ENCODE measurements at places on chromosomes 11 and 22. TPM values are rescaled to one million over a fixed set of nuclear protein-coding genes. Genes with fewer than 3 reads are reported as not detected.

DNA sequence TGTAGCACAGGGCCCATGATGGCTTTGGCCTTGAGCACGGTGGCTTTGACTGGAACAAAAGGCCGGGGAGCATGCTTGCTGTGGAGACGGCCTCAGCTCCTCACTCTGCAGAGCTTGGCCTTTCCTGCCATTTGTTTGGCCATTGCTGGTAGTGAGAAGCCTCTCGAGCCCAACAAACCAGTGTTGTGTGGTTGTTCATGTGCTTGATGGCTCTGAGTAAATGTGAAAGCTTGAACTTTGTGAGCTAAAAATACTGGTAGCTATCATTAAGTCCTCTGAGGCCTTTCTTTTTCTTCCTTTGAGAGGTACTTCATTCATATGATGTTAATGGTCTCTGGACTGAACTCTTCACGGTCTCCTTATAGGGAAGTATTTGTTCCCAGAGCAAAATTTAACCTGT is 39.6 kb downstream of the NAT10 start:
- H3K27me3 ChIP-seq: no peaks in the 10 kb centered on the region
- no peaks in the 10 kb centered on the region for H3K4me1 ChIP-seq
- H3K36me3 ChIP-seq: peaks cover 71% of the 10 kb centered on the region
- no peak for DNase-seq

DNA sequence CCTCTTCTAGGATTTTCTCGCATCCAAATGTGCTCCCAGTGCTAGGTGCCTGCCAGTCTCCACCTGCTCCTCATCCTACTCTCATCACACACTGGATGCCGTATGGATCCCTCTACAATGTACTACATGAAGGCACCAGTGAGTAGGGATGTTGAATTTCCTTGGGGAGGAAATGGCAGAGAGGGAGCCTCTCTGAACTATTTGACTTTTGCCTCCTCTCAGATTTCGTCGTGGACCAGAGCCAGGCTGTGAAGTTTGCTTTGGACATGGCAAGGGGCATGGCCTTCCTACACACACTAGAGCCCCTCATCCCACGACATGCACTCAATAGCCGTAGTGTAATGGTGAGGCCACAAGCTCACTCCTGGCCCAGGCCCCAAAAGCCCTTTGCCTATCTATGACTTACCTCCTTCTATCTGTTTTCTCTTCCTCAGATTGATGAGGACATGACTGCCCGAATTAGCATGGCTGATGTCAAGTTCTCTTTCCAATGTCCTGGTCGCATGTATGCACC is 2.5 kb downstream of the TAF10 start:
- H3K4me3 ChIP-seq: no peak overlapping the region
- H3K27me3 ChIP-seq: no peaks in the 10 kb centered on the region
- no peak for DNase-seq

DNA sequence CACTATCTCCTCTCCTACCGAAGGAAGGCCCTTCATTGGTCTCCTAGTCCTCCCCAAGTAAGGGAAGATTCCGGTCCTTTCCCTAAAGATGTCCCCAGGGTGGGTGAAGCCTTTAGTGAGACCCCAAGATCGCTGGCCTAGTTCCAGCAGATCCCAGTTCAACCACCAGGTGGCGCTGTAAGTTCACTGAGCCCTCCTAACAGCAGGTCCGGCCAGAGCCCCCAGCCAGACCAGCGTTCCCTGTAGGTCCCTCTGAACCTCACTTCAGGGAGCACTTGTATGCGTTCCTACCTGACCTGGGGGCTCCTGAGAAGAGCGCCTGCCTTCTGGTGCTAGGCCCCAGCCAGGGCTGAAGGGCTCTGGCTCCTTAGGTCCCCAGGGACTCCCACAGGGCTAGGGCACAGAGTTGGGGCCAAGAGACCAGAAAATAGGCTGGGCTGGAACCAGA is 38.1 kb downstream of the LMO1 start:
- peaks cover 2% of the 10 kb centered on the region for H3K27me3 ChIP-seq
- H3K4me1 ChIP-seq: peaks cover 7% of the 10 kb centered on the region
- no peak overlapping the region for H3K4me3 ChIP-seq
- DNase-seq: peak; percentile 21

GRCh38 chr11:2433106-2433925 is 11.0 kb downstream of the TRPM5 start:
- no peak overlapping the region for H3K4me3 ChIP-seq
- H3K36me3 ChIP-seq: no peaks in the 10 kb centered on the region
- peaks cover 9% of the 10 kb centered on the region for H3K27me3 ChIP-seq
- H3K4me1 ChIP-seq: no peaks in the 10 kb centered on the region
- no peak for DNase-seq
- H3K27ac ChIP-seq: no peak overlapping the region

- H3K4me1 ChIP-seq: no peaks in the 10 kb centered on the region
- no peak for DNase-seq
- no peak overlapping the region for H3K4me3 ChIP-seq
- no peaks in the 10 kb centered on the region for H3K27me3 ChIP-seq
Observed at GRCh38 chr11:58999291-58999680, 60.0 kb downstream of the GLYATL1 start.

DNA sequence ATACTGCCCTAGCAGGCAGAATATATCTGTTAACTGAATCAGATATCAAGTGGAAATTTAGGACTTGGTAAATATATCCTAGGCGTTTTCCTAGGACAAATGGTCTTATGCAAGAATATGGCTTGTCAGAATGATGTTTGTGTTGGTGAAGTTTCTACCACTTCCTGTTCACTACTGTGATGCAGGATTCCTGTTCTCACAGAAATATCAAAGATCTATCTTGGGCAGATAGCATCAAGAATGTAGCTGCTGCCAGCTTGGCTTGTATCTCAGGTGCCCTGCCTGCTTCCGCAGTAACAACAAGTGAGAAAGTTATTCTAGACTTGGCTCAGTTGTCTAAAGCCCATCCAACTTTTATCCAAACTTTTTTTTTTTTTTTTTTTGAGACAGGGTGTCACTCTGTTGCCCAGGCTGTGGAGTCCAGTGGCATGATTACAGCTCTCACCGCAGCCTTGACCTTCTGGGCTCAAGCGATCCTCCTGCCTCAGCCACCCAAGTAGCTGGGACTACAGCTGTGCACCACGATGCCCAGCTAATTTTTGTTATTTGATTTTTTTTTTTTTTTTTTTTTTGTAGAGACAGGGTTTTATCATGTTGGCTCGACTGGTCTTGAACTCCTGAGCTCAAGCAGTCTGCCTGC is 61.3 kb downstream of the PPME1 start:
- H3K27me3 ChIP-seq: no peaks in the 10 kb centered on the region
- peaks cover 18% of the 10 kb centered on the region for H3K36me3 ChIP-seq
- H3K4me3 ChIP-seq: no peak overlapping the region
- DNase-seq: no peak
- no peak overlapping the region for H3K27ac ChIP-seq

GRCh38 chr11:131025421-131026125 is 109.3 kb upstream of the SNX19 start:
- H3K36me3 ChIP-seq: no peaks in the 10 kb centered on the region
- no peak overlapping the region for H3K27ac ChIP-seq
- peak; percentile 16 for DNase-seq
- H3K27me3 ChIP-seq: no peaks in the 10 kb centered on the region
- no peak overlapping the region for H3K4me3 ChIP-seq

DNA sequence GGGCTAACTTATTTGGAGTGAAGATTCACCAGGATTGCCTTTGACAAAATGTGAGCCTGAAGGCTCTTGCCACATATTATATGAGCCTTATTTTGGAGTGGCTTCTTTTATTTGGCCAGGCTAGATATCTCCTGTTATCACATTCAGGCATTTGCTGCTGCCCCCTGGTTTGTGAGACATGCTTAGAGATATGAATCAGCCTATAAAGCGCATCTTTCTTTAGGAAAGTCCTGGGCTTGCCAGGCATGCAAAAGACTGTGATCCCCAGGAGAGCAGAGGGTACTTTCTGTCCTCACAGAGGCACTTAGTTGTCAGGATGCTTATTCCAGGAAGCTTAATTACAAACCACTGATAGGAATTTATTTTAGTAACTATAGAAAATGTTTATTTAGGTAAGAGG is 333.3 kb downstream of the FAT3 start:
- no peaks in the 10 kb centered on the region for H3K36me3 ChIP-seq
- H3K4me3 ChIP-seq: no peak overlapping the region
- H3K27me3 ChIP-seq: no peaks in the 10 kb centered on the region
- H3K4me1 ChIP-seq: no peaks in the 10 kb centered on the region

- H3K27me3 ChIP-seq: no peaks in the 10 kb centered on the region
- H3K27ac ChIP-seq: no peak overlapping the region
- H3K4me3 ChIP-seq: no peak overlapping the region
- DNase-seq: peak; percentile 68
- peaks cover 3% of the 10 kb centered on the region for H3K4me1 ChIP-seq
- H3K36me3 ChIP-seq: no peaks in the 10 kb centered on the region
Observed at GRCh38 chr11:126007238-126007637, 55.4 kb downstream of the CDON start.

- no peak for DNase-seq
- H3K4me1 ChIP-seq: peaks cover 11% of the 10 kb centered on the region
- peaks cover 92% of the 10 kb centered on the region for H3K27me3 ChIP-seq
- no peaks in the 10 kb centered on the region for H3K36me3 ChIP-seq
- H3K27ac ChIP-seq: no peak overlapping the region
Observed at GRCh38 chr11:124867700-124868099, 2.5 kb downstream of the ROBO3 start.

DNA sequence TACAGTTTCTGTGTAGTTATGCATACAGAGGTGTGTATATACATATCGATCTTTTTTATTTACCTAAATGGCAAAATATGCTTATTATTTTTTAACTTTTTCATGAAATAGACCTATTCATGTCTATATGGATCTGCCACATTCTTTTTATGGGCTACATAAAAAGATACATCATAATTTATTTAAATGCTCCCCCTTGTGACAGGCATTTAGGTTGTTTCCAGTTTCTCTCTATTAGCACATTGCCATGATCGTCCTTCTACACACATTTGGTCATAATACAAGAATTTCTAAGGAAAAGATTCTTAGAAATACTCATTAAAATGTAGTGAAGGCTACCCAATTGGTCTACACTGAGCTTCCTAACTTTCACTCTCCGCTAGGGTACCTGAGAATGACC is 1067.4 kb downstream of the OPCML start:
- no peaks in the 10 kb centered on the region for H3K36me3 ChIP-seq
- H3K27ac ChIP-seq: no peak overlapping the region
- no peaks in the 10 kb centered on the region for H3K4me1 ChIP-seq
- DNase-seq: no peak
- H3K4me3 ChIP-seq: no peak overlapping the region

KLHDC7B gene
- total RNA-seq: 1.9 TPM

MRPL48 gene
- 23.8 TPM for total RNA-seq

HIKESHI gene
- 42.3 TPM for total RNA-seq

KRTAP5-2 gene
- not detected for total RNA-seq
